Pulmonary artery endothelial cell (primary cell): ENCODE measurements at places on chromosomes 16 and 17. TPM values are rescaled to one million over a fixed set of nuclear protein-coding genes. Genes with fewer than 3 reads are reported as not detected.

MKS1 gene
- total RNA-seq: 13.8 and 17.0 TPM in 2 replicates

MPV17L gene
- 0.33 and 0.39 TPM in 2 replicates for total RNA-seq

TLCD1 gene
- total RNA-seq: 1.1 and 1.4 TPM in 2 replicates

DNA sequence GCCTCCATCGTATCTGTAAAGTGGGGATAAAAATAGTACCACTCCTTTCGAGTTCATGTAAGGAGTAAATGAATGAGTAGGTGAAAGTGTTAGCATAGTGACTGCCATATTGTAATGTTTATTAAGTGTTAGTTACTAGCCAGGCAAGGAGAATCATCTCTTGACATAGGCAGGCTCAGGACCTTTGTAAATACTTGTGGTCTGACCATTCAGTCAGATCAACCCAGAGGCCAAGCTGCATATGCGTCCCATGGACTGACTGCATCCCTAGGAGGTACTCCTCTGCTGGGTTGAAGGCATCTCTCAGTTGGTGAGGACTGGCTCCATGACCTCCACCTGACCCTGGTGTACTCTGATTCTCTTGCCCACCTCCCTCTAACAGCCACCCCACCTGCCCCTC is 40.5 kb upstream of the CDRT4 start:
- DNase-seq: no peak

DNA sequence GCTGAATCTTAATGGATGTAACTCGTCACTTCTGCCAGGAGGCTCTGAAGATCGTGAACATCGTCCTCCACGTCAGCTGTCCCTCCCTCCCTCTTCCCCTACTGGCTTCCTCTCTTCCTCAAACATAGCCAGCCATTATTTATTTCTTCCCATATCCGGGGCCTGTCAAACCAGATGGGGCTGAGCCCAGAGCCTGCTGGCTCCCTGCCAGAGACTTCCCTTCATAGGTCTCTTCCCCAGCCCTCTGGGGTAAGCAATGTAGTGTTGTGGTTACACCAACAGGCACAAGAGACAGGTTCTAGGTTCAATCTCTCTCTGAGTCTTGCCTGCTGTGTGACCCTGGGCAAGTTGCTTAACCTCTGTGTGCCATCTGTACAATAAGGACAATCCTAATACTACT is 40.1 kb upstream of the ZFP90 start:
- DNase-seq: no peak
